ENCODE measurements at places on chromosomes 13 and 19.

- no peak for DNase-seq
Observed at GRCh38 chr13:52983836-52984235, 44.8 kb upstream of the OLFM4 start.

- no peak for DNase-seq
Observed at GRCh38 chr19:11268783-11269267, 6.5 kb upstream of the DOCK6 start.

GRCh38 chr13:101880581-101880980 is 428.1 kb downstream of the ITGBL1 start:
- no peak for DNase-seq

- no peak for DNase-seq
Observed at GRCh38 chr13:110475550-110476219, 85.8 kb downstream of the RAB20 start.

- DNase-seq: no peak
Observed at GRCh38 chr19:11538232-11539036, at the start of gene CNN1. Gene CNN1, plus strand, starts transcription at chr19:11538851. Its CDS starts 77 bp downstream, at chr19:11538928.

DNA sequence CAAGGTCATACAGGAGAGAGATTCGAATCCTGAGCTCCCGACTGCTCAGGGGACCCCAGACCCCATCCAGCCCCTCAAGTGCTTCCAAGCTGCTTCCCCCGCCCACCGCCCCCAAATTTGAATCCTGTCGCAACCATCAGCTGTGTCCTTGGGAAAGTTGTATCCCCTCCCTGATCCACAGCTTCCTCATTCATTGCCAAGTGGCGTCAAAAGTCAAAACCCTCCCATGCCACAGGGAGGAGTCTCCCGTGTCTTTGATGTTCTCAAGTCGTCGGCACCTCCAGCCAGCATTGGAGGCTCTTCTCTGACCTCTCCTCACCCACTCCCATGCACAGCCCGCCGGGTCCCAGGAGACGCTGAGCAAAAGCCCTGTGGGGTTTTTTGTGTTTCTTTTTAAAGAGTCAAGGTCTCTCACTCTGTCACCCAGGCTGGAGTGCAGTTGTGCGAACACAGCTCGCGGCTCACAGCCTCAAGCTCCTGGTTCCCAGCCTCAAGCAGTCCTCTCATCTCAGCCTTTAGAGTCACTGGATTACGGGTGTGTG is 2.8 kb upstream of the IFI30 start:
- no peak for DNase-seq

DNA sequence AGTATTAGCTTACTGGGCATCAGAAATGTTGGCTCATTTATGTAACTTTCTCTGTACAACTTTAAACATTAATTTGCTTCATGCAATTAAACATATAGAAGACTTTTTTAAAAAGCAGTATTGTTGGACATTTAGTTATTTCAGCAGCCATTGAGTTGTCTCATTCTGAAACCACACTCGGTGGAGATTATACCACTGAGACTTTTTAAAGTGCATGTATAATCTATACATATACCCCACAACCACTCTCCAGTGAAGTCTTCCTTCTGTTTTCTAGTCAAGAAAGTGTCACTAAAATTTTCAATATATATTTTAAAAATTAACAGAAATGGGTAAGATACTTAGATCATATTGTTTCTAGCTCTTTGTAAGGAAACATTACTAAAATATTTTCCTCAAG is 15.5 kb downstream of the SETDB2 start:
- no peak for DNase-seq

DNA sequence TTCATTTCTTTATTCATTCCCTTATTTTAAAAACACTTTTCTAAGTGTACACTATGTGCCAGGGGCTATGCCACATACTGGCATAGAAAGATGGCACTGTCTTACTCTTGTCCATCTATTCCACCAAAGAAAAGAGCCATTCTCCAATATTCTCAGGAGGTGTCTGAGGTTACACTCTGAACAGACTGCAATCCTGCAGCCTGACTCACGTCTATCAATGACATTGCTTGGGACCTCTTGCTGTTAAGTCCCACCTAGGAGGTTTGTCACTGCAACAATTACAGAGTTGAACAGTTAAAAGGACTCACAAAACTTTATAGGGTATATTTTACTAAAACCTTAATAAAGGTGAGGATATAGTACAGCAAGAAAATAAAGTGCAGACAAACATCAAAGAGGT is 512.9 kb upstream of the HTR2A start:
- no peak for DNase-seq

DNA sequence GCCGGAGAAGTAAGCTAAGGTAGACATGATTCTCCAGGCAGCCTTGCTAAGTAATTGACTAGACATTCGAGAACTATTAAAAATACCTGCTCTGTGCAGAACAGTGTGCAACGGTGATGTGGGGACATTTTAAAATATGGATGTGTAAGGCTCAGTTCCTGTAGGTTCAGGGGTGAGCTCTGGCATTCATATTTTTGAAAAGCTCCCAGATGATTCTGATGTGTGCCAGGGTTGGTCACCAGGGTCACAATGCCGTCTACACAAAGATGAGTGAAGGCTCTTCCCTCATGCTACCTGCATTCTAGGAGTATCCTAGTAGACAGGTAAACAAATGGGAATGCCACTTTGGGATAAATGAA is 702 bp upstream of the EPSTI1 start:
- DNase-seq: no peak

DNA sequence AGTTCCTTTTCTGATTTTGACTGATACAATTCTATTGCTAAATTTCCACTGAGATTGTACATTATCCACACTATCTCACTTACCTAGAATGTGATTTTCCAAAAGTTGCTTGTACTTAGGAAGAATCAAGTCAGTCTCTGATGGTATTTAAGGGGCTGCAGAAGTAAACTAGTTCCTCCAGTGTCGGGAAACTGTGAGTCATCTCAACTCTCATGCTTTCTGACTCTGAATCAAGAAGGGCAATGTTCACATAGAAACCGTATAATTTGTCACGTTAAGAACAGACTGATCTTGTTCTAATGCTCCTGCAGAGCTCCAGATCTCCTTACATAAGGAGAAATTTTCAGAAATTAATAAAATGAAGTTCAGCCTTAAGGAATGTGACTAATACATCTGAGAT is 369.3 kb downstream of the KLF5 start:
- peak; percentile 86 for DNase-seq

DNA sequence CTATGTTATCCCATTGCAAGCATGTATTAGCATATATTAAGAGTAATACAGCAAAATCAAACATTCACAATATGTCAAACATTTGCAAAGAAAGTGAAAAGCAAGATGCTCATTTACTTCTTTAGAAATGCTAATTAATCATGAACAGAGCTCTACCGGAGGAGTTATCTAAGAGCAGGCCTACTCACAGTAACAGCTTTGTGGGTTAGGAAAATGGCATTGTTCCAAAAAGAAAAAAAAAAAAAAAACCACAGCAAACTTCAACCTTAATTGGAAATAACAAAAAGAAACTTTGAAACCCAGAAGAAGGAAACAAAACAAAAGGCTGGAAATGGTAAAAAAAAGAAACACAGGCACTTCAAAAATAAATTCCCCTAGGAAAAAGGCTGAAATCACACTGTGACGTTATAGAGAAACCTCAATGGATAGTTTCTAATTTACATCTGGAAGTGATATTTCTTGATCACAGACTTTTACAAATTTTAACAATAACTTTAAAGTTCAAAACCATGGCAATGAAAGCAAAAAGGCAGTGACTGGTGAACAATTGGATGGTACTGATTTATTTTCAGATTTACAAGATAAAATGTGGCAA is 1236.8 kb upstream of the SPRY2 start:
- peak; percentile 54 for DNase-seq

GRCh38 chr13:86464193-86464592 is 665.0 kb upstream of the SLITRK6 start:
- DNase-seq: no peak

DNA sequence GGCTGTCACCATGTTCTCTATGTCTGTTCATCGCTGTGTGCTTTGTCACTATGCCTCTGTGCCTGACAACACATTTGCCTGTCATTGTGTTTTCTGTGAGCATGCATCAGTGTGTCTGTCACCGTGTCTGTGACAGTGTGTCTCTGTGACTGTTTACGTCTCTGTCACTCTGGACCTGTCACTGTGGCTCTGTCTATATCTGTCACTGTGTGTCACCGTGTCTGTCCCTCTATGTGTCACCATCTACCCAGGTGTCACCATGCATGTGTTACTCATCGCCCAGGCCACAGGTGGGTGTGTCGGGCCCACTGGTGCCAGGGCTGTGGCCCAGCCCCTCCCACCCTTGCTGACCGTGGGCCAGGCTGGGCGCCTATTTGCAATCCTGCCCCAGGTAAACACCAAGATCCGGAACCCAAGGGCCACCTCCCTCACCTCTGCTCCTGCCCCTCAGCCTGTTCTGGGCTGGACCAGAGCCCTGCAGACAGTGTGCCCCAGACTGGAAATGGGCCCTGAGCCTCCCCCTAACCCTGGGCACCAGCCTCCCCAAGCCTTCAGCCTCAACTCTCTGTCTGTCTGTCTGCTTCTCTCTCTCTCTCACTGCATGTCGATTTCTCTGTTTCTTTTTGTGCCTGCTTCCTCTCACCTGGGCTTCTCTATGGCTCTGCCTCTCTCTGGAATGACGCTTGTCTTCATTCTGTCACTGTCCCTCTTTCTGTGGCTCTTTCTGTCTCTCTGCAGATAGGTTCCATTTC is 7.7 kb downstream of the IRF2BP1 start:
- DNase-seq: no peak

DNA sequence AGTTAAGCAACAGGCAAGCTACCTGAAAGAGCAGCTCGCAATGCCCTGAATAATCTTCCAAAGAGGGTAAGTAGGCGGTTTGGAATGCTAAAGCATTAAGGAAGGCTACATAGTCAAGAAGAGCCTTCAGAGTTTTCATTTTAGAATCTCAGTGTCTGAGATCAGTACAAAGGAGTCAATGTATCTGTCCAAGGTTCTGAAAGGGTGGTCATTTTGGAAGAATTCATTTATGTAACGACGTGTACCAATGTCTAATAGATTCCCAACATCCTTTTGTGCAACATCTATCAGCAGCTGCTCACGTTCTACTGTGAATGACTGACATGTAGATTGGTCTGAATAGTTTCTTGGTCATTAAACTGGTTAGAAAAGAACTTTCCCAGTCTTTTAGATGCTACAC is 15.2 kb downstream of the ZNF665 start:
- no peak for DNase-seq

- DNase-seq: no peak
Observed at GRCh38 chr19:19562665-19563347, 24.7 kb downstream of the CILP2 start.

DNA sequence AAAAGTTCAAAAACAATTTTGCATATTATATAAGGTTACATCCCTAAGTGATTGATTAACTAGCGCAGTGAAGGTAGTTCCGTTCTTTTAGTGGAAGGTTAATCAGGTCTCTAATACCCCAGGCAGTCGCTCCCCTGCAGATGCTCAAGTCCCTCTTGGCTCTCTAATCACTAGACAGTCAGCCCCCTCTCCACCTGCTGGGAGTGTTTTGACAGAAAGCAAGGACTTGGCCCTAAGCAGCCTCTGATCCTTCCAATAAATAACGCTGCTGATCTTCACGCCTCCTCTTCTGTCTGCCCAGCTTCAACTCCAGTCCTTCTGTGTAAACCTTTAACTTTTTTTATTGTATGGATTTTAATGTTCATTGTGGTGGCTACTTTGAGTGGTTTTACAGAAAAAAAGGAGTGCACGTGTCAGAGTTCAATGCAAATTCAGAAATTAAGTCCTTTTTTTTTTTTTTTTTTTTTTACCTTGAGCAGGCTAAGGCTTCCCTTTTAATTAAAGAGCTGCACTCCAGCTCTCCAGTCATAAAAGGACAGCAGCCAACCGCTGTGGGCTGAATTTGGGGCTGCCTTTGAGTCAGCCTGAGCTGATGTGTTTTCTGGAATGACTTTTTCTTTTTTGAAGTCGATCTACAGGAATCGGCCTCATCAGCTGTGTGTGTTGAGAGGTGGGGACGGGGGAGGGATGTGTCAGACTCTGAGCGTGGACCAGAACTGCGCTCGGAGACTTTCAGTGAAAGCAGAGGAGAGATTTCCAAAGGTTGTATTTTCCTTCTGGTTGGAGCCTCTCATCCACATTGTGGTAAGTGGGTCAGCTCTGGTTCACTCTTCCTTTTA is 33.8 kb upstream of the MYO16 start:
- DNase-seq: no peak

DNA sequence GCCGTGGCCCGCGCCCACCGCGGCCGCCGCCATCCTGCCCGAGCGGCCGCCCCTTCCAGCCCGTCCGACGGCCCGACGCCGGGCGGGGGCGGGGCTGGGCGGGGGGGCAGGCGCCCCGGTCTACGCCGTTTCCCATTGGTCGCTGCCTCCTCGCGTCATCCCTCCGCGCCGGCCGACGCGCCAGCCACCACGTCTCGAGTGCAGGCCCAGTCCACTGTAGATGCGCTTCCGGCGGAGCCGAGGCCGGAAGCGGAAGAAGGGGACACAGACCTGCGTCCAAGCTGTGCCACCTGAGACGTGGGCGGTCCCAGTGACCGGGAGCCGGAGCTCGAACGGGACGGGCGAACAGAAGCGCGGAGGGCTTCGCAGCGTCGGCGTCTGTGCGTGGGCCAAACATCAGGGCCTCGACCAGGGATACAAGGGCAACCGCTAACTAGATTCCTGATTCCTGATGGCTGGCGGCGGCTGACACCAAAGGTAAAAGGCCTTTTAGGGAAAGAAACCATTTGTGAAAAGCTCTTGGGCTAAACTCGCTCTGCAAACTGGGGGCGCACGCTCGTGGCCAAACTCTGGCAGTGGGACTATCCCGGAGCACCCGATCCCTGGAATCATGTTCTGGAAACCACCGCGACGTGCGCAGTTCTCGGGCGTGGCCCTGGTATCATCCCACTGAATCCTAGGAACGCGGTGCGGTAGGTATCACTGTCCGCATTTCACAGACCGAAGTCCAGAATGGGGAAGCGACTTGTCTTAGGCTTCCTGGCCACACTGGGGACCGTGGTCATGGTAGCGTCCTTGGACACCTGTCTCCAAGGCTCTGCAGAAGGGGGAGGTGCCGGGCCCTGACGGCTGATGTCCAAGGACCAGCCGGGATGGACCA is at the start of gene SLC35E1:
Gene SLC35E1, minus strand, starts transcription at position 84 of the 880 bp plus-strand sequence. Its CDS starts 51 bp downstream, at position 33.
- peak; percentile 86 for DNase-seq

- no peak for DNase-seq
Observed at GRCh38 chr19:18306888-18307260, 16.0 kb downstream of the LSM4 start.

- no peak for DNase-seq
Observed at GRCh38 chr13:106220211-106220610, 315.3 kb downstream of the EFNB2 start.

DNA sequence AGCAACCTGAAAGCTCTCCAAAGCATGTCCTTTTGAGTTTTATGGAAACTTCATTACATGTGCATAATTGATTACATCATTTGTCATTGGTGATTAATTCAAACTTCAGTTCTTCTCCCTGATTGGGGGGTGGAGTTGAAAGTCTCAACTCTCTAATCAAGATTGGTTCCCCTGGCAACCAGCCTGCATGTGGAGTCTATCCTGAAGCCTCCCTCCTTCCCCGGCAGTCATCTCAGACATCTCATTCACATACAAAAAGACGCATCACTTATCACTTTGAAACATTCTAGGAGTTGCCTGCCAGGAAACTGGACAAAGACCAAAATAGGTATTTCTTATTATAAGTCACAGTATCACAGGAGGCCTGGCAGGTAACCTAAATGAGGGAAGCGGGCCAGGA is 50.5 kb downstream of the TEX26 start:
- no peak for DNase-seq

All from retinal pigment epithelial cell (primary cell).